ENCODE measurements at places on chromosomes 5 and 9.

DNA sequence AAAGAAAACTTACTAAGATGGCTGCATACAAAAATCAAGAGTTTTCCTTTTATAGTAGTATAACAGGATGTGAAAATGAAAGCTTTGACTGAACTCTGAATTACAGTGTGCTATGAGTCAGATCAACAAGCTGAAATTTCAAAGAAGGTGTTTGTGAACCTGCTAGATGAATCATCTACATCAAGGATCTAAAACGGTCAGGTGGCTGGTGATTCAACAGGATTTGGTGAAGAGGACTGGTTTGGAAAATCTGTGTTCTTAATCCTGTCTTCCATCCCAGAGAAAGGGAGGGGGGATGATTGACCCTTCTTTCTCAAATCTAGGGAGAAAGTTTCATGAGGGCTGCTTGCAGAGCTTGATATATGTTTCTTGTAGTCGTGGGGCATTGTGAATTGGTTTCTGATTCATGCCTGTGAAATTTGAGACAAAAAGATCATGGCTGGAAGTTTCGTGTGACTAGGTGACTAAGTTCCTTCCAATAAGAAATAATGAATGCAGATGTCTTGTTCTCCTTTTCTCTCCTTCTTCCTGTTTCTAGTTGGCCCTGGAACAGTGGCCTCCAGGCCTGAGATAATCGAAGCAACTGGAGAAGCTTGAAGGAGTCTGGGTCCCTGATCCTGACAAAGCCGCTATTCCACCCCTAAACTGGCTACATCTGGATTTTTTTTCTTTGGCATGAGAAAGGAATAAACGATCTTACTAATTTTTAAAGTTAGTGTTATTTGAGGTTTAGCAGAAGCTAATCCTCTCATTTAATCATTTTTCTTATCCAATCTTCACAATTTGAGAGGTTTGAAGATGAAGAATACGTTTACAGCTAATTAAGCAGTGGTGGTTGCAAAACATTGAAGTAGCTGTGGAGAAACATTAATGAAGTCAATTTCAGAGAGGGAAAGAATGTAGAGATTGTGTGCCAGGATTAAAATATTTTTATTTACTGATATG is 67.2 kb downstream of the MRPS30 start:
- no peak for DNase-seq

DNA sequence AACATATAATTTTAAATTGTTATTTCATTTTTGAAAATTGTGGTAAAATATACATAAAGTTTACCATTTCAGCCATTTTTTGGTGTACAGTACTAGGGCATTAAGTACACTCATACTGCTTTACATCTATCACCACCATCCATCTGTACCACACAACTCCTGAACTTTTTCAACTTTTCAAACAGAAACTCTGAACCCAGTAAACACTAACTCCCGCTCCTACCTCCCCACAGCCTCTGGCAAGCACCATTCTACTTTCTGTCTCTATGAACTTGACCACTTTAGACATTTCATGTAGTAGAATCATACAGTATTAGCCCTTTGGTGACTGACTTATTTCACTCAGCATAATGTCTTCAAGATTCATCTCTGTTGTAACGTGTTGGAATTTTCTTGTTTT is 8.4 kb upstream of the SLC45A2 start:
- DNase-seq: no peak

DNA sequence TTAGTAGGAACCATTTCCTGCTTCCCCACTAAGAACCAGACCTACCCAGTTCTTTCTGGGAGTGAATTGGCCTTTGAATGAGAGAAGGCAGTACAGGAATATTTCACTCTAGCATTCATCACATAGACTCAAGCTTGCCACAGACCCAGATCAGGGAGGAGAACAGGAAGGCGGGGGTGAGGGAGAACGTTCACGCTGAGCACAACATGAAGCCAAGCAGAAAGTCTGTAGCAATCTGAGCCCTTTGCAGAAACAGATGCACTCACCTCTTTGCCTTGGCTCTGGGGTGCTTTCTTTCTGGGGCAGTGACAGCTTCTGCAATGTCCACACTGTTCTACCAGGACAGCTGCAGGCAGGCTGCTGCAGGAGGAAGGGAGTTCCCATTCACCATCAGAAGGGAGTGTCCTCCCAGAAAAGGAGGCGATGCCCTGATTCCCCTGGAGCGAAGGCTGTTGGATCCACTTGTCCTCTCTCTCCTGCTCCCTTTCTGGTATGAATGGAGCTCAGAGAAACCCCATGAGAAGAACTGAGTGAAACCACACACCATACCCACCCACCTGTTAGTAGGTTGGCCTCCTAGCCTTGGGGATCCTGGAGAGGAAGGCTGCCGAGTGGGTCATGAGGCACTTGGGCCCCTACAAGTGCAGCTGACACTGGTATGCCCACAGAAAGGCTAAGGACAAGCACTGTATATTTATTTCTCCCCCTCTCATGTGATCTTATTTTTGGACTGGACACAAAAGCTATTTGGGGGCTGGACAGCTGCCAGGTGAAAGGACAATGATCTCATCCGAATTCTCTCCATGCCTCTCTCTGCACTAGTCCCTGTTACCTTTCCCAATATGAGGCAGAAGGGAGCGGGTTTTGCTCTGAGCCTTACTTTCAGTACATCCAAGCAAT is 11.7 kb upstream of the FGF1 start:
- DNase-seq: peak; percentile 51

DNA sequence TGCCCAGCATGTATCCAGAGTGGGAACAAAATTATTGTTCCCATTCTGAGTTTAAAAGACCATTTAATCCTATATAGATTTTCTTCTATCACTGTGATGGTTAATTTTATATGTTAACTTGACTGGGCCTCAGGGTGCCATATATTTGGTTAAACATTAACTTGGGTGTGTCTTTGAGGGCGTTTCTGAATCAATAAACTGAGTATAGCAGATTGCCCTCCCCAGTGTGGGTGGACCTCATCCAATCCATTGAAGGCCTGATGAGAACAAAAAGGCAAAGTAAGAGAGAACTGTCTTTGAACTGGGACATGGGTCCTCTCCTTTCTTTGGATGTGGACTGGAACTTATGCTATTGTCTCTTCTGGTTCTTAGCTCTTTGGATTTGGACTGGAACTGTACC is 17.3 kb downstream of the RIOK2 start:
- no peak for DNase-seq

- peak; percentile 7 for DNase-seq
These were observed 30.7 kb downstream of the EXOC3 start for GRCh38 chr5:473551-474192.

- no peak for DNase-seq
These were observed 6.7 kb downstream of the CCDC187 start for GRCh38 chr9:136297016-136297691.

DNA sequence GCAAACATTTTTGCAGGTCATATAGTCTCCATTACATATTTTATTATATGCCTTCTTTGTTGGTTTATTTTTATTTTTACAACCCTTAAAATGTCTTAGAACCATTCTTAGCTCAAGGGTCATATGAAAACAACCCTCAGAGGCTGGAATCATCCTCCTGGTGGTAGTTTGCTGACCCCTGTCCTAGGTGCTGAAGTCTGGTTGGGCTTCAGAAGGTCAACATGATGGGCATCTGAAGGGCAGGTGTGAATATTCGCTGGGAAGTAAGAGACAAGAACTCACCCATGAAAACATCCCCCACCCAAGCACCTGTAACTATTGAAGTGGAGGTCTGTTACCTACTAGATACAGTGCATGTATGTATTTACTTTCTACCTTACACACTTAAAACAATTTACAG is 75.4 kb downstream of the OSMR start:
- DNase-seq: no peak

DNA sequence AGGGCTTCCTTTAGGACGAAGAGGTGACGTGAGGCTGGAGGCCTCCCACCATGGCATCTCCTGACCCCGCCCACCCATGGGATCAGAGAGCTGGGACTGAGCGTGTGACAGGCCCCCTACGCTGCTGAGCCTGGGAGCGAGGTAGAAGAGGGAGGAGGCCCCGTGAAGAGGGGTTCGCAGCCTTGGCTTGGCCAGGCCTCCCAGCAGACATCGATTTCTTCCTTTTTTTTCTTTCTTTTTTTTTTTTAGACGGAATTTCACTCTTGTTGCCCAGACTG is 39.5 kb downstream of the PTGES start:
- no peak for DNase-seq

GRCh38 chr9:136282272-136282861 is 21.5 kb downstream of the CCDC187 start:
- no peak for DNase-seq

DNA sequence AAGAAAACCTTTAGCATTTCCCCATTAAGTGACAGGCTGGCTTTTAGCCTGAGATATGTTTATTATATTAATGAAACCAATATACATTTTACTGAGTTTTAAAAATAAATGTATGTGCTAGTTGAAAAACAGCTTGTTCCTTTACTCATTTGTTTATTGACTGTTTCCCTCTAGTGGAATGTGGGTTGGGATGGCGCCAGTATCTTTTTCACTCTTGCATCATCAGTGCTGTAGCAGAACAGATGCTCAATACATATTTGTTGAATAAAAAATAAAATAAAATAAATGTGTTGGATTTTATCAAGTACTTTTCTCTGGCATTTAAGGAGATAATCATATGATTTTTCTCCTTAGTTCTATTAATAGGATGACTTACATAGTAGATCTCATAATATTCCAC is 43.0 kb downstream of the FSTL4 start:
- DNase-seq: no peak

- DNase-seq: no peak
These were observed 37.0 kb upstream of the PIK3R1 start for GRCh38 chr5:68178579-68178978.

- peak; percentile 81 for DNase-seq
These were observed 14.4 kb upstream of the SPINK4 start for GRCh38 chr9:33225319-33226147.

DNA sequence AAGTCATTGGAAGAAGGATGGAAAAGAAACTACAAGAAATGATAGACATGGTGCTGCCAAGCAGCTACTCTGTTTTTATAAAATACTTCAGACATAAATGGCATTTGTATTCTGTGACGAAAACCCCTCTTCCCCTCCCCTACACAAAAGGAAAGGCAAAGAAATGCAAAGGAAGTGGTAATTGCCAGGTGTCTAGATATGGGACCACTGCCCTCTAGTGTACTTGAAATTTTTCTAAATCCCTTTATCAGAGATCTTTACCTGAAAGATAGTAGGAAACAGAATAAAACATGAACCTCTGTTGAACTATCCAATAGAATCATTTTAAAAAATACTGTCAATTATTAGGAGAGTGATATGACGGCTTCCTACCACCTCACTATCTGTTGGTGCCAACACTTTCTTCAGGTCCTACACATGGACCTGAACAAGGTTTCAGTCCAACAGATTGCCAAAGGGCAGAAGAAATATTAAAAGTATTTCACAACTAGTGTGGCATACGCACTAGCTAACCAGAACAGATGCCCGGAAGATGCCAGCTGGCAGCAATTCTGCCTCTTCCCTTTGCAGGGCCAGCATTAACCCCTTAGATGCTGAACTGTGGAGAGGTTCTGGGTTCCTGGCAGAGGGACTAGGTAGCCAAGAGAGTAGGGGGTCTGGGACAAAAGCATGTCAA is 104.1 kb downstream of the TSSK1B start:
- peak; percentile 46 for DNase-seq

DNA sequence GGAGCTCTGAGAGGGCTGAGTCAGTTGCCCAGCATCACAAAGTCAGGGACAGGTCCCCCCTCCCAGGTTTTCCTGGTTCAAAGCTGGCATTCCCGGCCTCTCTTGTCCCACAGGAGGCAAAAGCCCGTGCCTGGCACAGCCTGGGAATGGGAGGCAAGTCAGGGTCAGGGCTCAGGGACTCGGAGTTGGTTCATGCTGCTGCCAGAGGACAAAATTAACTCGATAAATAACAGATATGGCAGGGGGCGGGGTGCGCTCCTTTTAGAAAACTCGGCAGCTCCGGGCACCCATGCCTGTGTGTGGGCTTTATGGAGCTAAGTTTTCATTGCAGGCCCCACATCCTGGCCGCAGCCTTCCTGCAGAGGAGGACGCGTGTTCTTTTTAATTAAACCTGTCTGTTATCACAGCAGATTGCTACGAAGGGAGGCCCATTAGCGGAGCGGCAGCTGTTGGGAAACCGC is 62.8 kb upstream of the LMX1B start:
- DNase-seq: no peak

- no peak for DNase-seq
These were observed 14.0 kb upstream of the GPR151 start for GRCh38 chr5:146529984-146530383.

DNA sequence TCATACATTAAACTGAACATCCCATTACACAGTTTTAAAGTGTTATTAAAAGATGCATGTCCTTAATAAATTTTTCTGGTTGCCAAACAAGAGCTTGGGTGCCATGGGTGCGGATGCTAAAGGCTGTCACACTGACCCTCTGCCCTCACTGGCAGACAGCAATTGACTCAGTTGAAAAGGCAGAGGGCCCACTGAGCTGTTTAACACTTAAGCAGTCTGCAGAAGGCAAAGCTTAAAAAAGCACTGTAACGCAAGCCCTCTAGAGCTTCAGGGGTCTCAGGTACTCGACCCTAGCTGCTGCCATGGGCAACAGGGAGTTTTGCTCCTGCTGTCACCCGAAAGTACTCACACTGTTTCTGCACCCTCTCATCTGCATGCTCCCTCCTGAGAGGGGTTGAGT is 726.4 kb upstream of the TYRP1 start:
- DNase-seq: no peak

- no peak for DNase-seq
These were observed 371.2 kb downstream of the PDE4D start for GRCh38 chr5:59522201-59522831.

DNA sequence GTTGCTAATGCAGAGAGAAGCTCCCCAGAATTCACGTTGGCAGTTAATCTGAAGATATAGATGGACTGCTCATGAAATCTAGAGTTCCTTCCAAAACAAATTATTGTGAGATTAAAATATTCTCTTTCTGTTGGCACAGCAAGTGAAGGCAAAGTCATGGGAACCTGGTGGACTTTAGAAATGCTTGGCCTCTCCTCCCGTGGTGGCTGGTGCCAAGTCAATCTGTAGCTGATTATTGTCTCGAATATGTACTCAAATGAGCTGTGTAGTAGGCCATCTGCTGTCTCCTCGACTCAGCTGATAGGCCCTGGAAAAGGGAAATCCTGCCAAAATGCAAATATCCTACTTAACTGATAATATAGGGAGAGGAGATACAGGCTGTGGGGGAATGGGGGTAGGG is 69.3 kb downstream of the DAPK1 start:
- DNase-seq: no peak

DNA sequence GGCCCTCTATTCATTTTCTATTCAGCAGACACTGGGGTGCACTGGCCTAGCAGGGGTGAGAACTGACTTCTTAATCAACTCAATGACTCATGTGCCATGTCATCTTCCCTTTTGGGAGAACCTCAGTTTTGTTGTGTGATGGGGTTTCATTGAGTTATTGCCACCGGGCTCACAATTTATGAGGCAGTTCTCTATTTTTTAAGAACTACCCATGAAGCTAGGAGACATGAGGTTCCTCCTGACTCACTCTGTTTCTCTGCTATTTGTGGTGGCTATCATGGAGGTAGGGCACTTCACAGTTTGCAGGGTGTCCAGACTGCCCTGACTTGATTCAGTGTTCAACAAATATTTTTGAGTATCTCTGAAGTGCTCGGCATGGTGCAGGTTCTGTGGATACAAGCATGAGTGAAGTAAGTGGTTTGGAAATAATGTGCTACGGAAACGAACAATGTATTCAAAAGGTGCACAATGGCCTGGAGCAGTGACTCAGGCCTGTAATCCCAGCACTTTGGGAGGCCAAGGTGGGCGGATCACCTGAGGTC is 39.3 kb downstream of the SPARC start:
- DNase-seq: no peak

GRCh38 chr9:91166796-91167366 is 194.8 kb downstream of the AUH start:
- no peak for DNase-seq

GRCh38 chr9:17807613-17808282 is 228.9 kb downstream of the SH3GL2 start:
- DNase-seq: no peak
